IgD-negative memory B cell (primary cell): ENCODE measurements at places on chromosomes 2 and 18. TPM values are rescaled to one million over a fixed set of nuclear protein-coding genes. Genes with fewer than 3 reads are reported as not detected.

HK2 gene
- 4.3 TPM for polyA plus RNA-seq

FAM237A gene
- not detected for polyA plus RNA-seq

STK11IP gene
- polyA plus RNA-seq: 9.2 TPM

TMEFF2 gene
- polyA plus RNA-seq: not detected

SIGLEC15 gene
- polyA plus RNA-seq: not detected

BOLL gene
- not detected for polyA plus RNA-seq

AQP12A gene
- polyA plus RNA-seq: not detected
